ENCODE measurements at places on chromosomes 16 and 17.

DNA sequence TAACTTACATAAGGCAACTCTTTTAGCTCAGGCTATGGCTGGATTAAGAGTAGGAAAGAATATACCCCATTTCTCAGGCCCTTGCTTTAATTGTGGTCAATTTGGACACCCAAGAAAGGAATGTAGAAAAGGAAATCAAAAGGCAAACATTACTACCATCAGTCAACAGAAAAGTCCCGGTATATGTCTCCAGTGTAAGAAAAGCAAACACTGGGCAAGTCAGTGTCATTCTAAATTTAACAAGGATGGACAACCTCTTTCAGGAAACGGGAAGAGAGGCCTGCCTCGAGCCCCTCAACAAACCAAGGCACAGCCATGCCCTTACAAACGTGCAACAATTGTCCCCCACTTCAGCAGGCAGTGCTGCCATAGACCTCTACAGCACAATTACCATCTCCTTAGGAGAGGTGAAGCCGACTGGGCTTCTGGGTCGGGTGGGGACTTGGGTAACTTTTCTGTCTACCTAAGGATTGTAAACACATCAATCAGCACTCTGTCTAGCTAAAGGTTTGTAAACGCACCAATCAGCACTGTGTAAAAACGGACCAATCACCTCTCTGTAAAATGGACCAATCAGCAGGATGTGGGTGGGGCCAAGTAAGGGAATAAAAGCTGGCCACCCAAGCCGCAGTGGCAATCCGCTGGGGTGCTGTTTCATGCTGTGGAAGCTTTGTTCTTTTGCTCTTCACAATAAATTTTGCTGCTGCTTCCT lies 12.4 kb downstream of the MRPL58 start:
- DNase-seq: no peak

- DNase-seq: no peak
Observed at GRCh38 chr16:13083681-13084080, 182.3 kb downstream of the SHISA9 start.

- no peak for DNase-seq
Observed at GRCh38 chr16:89292443-89293078, 75.1 kb downstream of the ZNF778 start.

DNA sequence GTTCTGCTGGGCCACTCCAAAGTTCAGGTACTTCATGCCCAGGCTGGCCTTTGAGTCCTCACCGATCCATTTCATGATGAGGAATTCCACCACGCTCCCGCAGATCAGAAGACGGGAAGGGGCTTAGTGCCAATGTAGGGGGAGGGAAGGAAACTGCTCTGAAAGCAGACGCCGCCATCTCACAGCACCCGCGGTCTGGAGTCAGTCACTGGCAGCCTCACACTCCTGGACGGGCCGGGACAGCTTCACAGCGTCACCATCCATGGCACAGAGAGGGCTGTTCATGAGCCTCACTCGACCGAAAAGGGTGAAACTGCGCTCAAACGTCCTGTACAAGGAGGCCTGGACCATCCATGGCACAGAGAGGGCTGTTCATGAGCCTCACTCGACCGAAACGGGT lies 62.0 kb downstream of the RPH3AL start:
- no peak for DNase-seq

- DNase-seq: peak; percentile 78
Observed at GRCh38 chr16:84739349-84740124, 39.7 kb downstream of the USP10 start.

- peak; percentile 37 for DNase-seq
Observed at GRCh38 chr16:1614456-1615102, 2.4 kb downstream of the CRAMP1 start.

- no peak for DNase-seq
Observed at GRCh38 chr17:47213540-47213939, 4.4 kb downstream of the MYL4 start.

DNA sequence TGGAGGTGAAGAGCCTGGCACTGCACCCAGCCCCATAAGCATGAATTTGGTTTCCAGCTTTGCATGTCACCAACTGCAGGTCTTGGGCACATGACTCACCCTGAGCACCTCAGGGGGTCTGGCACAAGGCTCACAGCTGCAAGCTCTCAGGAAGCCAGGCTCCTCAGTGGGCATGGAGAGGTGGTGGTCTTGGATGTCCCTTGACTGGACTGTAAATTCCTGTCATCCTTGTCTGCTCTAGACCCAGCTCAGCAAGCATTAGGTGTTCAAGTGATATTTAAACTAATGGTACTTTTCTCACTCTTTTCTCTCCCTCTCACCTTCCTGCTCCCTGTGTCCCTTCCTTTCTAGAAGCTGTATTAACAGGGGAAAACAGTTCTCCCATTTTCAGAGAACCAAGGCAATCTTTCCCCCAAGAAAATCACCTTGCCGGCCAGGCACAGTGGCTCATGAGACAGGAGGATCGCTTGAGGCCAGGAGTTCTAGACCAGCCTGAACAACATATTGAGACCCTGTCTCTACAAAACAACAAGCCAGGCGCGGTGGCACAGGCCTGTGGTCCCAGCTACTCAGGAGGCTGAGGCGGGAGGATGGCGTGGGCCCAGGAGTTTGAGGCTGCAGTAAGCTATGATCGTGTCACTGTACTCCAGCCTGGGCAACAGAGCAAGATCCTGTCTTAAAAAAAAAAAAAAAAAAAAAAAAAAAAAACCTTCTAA lies 5.1 kb upstream of the KIFC3 start:
- DNase-seq: peak; percentile 64

GRCh38 chr16:65737831-65738230 lies 616.0 kb upstream of the CDH11 start:
- DNase-seq: no peak

DNA sequence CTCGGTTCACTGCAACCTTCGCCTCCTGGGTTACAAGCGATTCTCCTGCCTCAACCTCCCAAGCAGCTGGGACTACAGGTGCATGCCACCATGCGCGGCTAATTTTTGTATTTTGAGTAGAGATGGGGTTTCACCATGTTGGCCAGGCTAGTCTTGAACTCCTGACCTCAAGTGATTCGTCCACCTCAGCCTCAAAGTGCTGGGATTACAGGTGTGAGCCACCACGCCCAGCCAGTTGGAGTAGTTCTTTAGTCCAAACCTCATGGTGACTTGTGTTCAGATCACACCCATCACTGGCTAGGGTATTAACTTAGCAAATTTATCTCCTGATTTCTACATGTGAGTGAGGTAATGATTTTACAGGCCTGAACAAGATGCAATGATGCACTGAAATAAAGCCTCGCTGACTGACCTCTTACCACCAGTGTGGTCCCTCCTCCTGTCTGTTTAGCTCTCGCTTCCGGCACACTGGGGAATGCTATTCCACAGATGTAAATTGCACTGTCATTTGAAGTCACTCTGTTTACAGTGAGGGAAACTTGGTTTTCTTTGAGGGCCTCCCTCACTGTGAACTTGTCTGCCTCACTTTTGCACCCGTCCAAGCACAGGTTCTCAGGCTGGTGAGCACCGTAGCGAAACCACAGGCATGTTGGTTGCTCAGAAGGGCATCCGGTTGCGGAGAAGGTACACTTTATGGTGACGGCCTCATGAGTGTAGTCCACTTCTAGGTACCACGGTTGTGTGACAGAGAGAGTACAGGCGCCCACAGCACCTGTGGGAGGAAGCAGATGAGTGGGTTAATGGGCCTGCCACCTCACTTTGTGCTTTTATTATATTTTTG lies 5.5 kb downstream of the IGSF6 start:
- DNase-seq: no peak

DNA sequence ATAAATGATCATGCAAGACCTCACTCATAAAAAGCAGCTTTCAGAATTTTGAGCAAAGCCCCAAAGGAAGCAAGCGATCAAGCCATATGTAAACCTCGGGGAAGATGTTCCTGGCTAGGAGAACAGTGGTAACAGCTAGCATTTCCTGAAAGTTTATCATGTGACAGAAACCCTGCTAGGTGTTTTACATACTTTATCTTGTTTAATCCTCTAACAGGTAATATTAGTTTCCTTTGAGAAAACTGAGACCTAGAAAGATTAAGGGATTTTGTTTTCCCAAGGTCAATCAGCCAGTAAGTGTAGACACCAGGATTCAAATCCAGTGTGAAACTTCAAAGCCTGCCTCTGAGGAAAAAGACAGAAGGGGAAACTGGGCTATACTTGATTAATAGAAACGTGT lies 362.4 kb upstream of the MAF start:
- no peak for DNase-seq
